Activated naive CD8-positive, alpha-beta T cell treated with anti-CD3 and anti-CD28 coated beads, Interleukin-2, amount 10 ng/mL, durations not matched to agents 7 days and 5 days (primary cell): ENCODE measurements at places on chromosomes 5 and 9. TPM values are rescaled to one million over a fixed set of nuclear protein-coding genes. Genes with fewer than 3 reads are reported as not detected.

GRCh38 chr9:129552064-129552463 lies 68.8 kb downstream of the C9orf50 start:
- H3K27me3 ChIP-seq, result peaks cover 34% of the 10 kb centered on the region
- DNase-seq, result no peak
- H3K27ac ChIP-seq, result no peak overlapping the region
- no peak overlapping the region for H3K4me3 ChIP-seq
- H3K36me3 ChIP-seq, result no peaks in the 10 kb centered on the region

The JAK2 gene
- total RNA-seq, result 25.9 TPM

GRCh38 chr9:127253446-127253845 lies 11.1 kb upstream of the GARNL3 start:
- no peak overlapping the region for H3K4me3 ChIP-seq
- H3K36me3 ChIP-seq, result no peaks in the 10 kb centered on the region
- no peak overlapping the region for H3K27ac ChIP-seq
- peaks cover 32% of the 10 kb centered on the region for H3K27me3 ChIP-seq
- no peaks in the 10 kb centered on the region for H3K4me1 ChIP-seq

DNA sequence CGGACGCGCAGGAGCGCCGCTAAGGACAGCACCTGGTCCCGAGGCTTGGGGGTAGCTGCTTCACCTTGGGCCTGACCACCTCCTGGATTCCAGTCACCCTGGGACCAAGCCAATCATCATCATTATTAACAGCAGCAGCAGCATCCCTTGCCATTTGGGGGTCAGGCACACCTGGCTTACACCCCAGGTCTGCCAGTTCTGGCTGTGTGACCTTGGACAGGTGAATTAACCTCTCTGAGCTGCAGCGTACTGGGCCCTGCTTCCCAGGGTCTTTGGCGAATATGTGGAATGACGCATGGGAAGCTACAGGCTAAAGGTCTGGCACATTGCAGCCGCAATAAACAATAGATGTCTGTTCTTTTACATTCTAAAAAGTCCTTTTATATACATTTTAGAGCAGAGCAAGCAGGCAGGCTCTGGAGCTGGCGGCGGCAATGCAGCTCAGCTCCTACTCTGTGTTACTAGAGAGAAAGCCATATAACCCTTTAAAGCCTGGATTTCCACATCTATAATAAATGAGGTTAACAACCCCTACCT lies 97.8 kb upstream of the CPLX2 start:
- DNase-seq, result no peak
- no peak overlapping the region for H3K4me3 ChIP-seq
- H3K27me3 ChIP-seq, result peaks cover 46% of the 10 kb centered on the region
- no peaks in the 10 kb centered on the region for H3K36me3 ChIP-seq
- no peak overlapping the region for H3K27ac ChIP-seq

DNA sequence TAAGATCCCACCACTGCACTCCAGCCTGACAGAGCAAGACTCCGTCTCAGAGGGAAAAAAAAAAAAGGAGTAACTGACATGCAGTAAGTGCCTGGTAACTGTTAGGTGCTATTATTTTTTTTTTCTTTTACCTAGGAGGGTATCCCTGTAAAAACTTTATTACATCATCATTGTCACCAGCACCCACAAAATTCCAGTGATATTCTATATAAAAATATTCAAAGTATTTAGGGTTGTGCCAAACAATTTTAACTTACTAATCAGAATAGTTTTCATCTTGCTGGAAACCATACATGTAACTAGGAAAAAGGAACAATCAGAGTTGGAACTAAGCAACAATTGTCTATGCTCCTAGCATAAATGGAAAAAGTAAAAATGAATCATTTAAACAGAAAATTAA lies 112.4 kb downstream of the SSBP2 start:
- no peak overlapping the region for H3K4me3 ChIP-seq
- H3K36me3 ChIP-seq, result peaks cover 3% of the 10 kb centered on the region
- H3K27ac ChIP-seq, result no peak overlapping the region
- H3K4me1 ChIP-seq, result no peaks in the 10 kb centered on the region
- H3K27me3 ChIP-seq, result no peaks in the 10 kb centered on the region
- no peak for DNase-seq

DNA sequence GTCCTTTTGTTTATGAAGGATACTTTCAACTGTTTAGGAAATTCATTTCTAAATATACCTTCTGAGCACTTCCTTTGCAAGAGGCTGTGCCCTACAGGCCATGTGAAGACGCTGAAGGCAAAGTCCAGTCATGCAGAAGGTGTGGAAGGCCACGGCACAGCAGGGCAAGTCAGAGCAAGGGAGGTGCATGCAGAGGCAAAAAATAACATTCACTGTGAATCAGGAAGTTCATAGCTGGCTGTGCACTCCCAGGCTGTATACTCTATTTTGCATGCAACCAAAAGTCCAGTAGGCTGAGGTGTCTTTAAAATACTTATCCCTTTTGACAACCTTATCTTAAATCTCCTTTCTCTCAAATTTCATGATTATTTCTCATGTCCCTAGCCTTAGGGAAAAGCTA lies 50.3 kb downstream of the GNAQ start:
- no peaks in the 10 kb centered on the region for H3K27me3 ChIP-seq
- peak overlapping the region; percentile 64 for H3K27ac ChIP-seq
- peak overlapping the region; percentile 54 for H3K4me3 ChIP-seq
- peaks cover 5% of the 10 kb centered on the region for H3K36me3 ChIP-seq
- no peak for DNase-seq

The REEP2 gene
- total RNA-seq, result 1.3 TPM

DNA sequence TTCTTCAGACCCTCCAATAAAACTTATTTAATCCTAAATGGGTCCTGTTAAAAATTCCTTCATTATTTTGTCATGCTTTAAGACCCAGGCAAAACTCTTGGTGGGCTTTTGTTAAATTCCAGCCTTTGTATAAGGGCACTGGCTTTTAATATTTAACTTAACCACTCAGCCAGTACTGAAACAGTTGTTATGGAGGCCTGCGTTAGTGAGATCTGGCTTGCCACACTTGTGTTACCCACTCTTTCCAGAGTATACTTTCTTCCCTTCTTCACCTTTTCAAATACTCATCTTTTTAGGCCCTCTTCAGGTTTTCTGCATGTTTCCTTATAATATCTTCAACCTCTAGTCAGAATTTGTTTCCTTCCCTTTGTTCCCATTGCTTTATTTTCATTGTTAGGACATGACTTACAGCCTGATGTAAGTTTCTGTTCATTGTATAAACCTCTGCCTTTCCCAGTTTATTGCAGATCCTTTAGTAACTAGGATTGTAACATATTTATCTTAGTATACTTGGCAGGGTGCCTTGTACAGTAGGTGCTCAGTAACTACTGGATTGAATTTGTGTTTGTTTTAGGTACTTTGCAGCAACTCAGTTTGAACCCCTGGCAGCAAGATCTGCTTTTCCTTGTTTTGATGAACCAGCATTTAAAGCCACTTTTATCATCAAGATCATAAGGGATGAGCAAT lies 48.8 kb downstream of the LNPEP start:
- H3K36me3 ChIP-seq, result peaks cover 57% of the 10 kb centered on the region
- H3K27ac ChIP-seq, result peak overlapping the region; percentile 19
- DNase-seq, result no peak
- H3K4me3 ChIP-seq, result no peak overlapping the region

DNA sequence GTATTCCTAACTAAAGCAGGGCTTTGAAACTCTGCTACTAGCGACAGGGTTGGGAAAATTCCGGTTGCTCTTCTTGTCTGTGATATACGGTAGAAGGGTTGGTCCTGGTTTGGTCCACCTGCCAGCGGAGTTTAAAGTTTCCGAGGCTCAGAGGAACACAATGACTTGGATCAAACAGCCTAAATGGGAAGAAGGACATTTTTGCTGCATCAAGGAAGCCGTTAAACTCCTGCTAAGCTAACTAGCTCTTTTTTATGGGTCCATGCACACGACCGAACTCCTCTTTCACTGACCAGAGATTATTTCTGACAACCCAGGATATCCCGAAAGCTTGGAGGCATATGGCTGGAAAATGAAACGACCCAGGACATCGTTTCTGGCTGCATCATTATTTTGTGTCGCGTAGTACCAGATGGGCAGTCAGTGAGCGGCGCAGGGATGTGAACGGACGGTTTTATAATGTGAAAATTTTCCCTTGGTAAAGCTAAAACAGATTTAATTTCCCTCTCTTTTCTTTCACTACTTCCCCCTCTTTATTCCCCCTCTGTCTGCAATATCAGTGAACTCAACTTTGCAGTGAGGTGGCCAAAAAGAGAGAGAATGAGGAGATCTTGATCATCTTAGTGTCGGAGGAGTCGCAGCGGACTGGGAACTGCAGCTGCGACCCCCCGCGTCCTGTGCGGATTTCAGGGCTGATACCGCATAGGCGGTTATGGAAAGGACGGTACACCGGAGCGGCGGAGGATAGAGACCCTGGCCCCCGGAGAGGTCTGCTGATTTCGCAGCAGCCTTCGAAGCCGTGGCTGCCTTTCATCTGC lies at the start of gene LURAP1L:
TSS of gene LURAP1L (plus strand) at position 160 of the 818 bp plus-strand sequence. CDS start 696 bp downstream, outside the sequence.
- no peak within 1 kb of the TSS for H3K27ac ChIP-seq
- peaks cover 22% of the 10 kb centered on the region for H3K27me3 ChIP-seq
- no peaks in the 10 kb centered on the region for H3K36me3 ChIP-seq
- H3K4me1 ChIP-seq, result peaks cover 6% of the 10 kb centered on the region
- DNase-seq, result no peak

- no peak overlapping the region for H3K4me3 ChIP-seq
- DNase-seq, result no peak
- H3K4me1 ChIP-seq, result no peaks in the 10 kb centered on the region
- H3K27me3 ChIP-seq, result no peaks in the 10 kb centered on the region
- H3K27ac ChIP-seq, result no peak overlapping the region
Measured at GRCh38 chr9:33868440-33868973, 51.5 kb downstream of the UBE2R2 start.

The FCN2 gene
- not detected for total RNA-seq

GRCh38 chr5:154677921-154678320 lies 77.3 kb upstream of the LARP1 start:
- no peak for DNase-seq
- H3K27me3 ChIP-seq, result peaks cover 9% of the 10 kb centered on the region
- H3K27ac ChIP-seq, result no peak overlapping the region
- H3K4me1 ChIP-seq, result no peaks in the 10 kb centered on the region
- H3K36me3 ChIP-seq, result no peaks in the 10 kb centered on the region

The TMEM267 gene
- 19.8 TPM for total RNA-seq

- no peak overlapping the region for H3K27ac ChIP-seq
- H3K4me3 ChIP-seq, result no peak overlapping the region
- H3K27me3 ChIP-seq, result peaks cover 51% of the 10 kb centered on the region
- DNase-seq, result no peak
Measured at GRCh38 chr5:136026636-136027035, 2.2 kb upstream of the TGFBI start.

The TAF11L5 gene
- total RNA-seq, result not detected

GRCh38 chr5:41870627-41871048 lies 413 bp upstream of the OXCT1 start:
- no peaks in the 10 kb centered on the region for H3K27me3 ChIP-seq
- peaks cover 38% of the 10 kb centered on the region for H3K4me1 ChIP-seq
- peaks cover 11% of the 10 kb centered on the region for H3K36me3 ChIP-seq
- peak overlapping the region; percentile 92 for H3K4me3 ChIP-seq

The TMC1 gene
- not detected for total RNA-seq

DNA sequence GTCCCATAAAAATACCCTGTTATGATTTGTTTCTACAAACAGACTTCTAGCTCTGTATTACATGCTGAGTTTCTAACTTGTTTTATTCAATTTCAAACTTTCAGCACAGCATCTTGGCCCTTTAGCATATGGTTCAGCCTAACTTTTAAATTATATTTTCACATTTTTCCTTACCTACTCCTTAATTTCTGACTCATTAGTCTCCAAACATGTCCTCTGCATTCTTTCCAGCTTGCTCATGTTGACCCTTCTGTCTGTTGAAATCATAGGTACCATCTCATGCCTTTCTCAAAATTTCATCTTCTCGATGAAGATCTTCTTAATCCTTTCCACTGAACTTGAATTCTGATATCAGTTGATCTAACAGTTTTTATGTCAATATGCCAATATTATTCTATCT lies 200.9 kb upstream of the RIOK2 start:
- no peak overlapping the region for H3K4me3 ChIP-seq
- H3K27me3 ChIP-seq, result no peaks in the 10 kb centered on the region
- H3K36me3 ChIP-seq, result no peaks in the 10 kb centered on the region

DNA sequence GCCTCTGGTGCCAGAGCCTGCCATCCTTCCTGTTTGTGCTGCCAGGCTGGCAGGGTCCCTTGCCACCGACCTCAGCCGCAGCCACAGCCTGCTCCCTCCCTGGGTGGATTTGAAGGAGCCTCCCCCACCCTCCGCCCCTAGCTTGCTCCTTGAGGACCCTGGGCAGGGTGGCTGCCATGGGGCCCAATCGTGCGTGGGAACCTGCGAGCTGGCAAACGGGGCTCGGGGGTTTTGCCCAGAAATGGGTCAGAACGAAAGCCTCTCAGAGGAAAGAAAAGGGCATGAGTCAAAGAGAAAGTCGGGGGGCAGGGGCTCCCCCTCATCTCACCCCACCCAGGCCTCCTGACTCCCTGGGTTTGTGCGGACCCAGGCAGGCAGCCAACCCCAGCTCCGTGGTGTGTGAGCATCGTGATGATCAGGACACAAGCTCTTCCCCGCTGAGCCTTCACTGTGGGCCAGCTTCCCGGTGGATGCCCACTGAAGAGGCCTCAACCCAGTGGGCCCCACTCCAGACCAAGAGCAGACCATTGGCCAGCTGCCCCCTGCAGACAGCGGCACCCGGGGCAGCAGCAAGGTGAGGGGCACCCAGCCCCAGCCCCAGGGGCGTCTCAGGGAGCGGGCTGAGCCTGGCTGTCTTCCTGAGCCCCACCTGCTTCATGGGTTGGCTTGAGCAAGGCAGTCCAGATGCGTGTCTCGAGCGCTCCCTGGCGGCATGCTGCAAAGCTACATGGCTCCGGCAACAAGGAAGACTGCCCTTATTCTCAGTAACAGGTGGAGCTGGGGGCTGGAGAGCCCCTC lies 3.0 kb upstream of the FUT7 start:
- no peaks in the 10 kb centered on the region for H3K36me3 ChIP-seq
- peaks cover 20% of the 10 kb centered on the region for H3K4me1 ChIP-seq
- peak overlapping the region; percentile 55 for H3K4me3 ChIP-seq

The PCDHGC5 gene
- not detected for total RNA-seq

DNA sequence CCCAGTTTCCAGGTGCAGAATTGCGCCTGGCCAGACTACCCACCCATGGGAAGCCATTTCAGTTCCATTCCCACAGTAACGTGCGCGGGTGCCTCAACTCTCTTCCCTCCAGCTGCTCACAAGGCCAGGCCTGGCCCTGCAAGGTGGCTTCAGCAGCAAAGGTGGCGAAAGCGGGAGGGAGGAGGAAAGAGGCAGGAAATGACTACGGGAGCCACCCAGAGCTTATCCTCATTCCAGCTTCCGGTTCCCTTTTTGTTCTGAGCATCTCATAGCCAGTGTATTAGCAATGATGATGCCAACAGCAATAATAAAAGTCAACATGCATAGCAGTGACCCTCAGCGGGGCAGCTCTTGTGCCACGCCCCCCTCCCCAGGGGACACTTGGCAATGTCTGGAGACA lies 101.5 kb upstream of the BOD1 start:
- no peak overlapping the region for H3K27ac ChIP-seq
- H3K4me1 ChIP-seq, result no peaks in the 10 kb centered on the region
- H3K27me3 ChIP-seq, result no peaks in the 10 kb centered on the region
- no peaks in the 10 kb centered on the region for H3K36me3 ChIP-seq
- no peak for DNase-seq
